ENCODE measurements at places on chromosomes 3 and 15.

DNA sequence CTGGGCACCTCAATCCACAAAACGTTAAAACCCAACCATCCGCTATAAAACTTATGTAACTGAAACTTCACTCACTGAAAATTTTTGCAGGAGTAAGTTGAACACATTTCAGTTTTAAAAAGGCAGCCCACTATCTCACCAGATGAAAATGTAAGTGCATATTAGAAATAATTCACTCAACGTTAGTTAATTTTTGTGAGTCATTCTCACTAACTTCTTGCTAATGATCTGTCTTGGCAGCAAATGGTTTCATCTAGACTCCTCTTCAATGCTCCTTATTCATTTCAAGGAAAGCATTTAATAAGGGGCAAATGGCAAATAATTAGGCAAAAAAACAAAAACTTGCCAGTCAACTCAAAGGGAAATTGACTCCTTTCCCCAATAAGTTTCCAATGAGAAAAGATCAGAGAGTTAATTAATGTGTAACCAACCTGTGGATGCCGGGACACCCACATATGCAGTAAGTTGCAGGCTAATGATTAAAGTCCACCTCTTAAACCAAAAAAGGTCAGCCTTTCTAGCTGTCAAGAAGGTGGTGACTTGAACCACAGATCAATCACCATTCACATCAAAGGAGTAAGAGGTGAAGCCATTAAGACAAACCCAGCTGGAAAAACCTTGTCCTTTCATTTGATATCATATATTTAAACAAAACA lies 22.9 kb upstream of the PRICKLE2 start:
- DNase-seq, result no peak

DNA sequence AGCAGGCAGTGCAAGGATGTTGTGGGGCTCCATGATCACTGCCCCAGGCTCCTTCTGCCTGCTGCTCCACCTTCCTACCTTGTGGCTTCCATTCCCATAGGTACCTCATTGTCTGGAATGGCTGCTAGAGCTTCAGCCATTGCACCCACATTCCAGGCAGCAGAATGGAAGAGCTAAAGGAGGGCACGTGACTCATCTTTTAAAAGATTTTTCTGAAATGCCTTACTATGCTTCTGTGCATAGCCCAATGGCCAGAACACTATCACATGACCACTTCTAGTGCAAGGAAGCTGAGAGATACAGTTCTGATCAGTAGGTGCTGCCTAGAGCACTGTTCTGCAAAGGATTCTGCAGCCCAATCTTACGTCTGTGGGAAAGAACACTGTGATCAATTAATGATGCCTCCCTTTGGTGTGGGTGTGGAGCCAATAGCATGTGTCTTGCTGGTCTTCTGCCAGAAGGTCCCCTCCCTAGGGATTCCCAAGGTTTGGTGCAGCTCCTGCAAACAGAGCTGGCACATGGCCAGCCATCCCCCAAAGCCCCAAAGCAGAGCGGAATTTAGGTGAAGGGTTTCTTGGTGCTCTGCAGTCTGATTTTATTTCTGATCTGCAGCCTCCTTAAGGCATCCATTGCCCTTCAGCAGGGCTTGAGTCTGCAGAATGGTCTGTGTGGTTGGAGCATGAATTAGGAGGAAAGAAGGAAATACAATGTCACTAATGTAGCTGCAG lies 34.4 kb downstream of the SPSB4 start:
- DNase-seq, result no peak

GRCh38 chr3:14245248-14245639 lies 66.6 kb downstream of the LSM3 start:
- DNase-seq, result no peak

- no peak for DNase-seq
Measured at GRCh38 chr15:50881121-50882048, 27.1 kb upstream of the AP4E1 start.

DNA sequence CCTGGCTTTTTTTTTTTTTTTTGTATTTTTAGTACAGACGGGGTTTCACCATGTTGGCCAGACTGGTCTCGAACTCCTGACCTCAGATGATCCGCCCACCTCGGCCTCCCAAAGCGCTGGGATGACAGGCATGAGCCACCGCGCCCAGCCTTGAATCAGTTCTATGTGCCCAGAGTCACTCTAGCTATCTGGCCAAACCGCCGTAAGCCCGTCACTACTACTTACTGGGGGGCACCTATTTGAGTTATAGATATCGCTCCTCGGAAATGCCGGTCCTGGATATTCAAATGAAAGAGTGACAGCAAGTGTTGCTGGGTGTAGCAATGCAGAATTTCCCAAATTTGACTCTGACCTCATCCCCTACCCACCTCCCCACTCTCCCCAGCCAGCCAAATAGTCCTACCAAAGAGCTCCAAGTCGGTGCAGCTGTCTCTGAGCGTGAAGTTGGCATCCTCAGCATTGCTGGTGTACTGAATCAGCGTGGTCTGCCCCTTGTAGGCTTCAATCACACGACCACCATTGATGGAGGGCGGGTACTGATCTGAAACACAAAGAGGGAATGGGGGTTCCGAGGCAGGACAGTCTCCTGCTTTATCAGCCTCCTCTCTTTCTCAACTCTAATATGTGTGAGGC lies 38.1 kb downstream of the MUC20 start:
- DNase-seq, result no peak

DNA sequence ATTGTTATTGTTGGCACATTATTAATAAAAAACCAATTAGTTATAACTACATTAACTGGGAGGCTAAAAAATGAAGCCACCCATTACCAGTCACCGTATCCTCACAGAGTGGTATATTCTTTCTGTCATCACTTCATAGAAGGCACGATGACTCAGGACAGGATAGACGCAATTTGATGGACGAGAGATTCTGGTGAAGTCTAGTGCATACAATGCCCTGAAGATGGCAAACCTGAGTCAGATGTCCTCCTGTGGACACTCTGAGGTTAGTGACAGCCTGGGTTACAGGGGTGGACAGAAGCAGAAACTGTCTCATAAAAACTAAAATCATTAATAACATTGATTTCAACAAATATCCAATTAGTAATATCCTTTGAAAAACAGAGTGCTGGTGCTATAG lies 150.3 kb downstream of the SLC9A9 start:
- no peak for DNase-seq

DNA sequence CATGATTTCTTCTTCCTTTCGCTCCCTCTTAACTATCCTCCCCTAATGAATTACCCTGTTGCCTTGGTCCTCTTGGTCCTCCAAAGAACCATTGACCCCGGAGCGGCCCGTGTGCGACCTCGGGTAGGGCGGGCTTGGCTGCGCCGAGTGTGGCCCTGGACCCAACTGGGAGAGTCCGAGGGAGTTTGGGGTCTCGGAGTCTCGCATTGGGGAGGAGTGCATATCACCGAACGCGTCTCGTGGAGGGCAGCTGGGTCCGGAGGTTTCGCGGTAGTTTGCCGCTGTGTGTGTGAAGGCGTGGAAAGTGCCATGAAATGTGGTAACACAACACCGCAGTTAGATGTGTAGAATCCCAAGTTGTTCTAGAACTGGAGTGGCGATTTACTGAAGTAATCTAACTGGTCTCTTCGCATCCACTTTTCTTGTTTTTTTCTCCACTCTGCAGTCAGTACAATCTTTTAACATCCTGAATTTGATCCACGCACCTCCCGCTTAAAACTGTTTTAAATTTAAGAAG lies 363 bp downstream of the GTF2E1 start:
- no peak for DNase-seq

DNA sequence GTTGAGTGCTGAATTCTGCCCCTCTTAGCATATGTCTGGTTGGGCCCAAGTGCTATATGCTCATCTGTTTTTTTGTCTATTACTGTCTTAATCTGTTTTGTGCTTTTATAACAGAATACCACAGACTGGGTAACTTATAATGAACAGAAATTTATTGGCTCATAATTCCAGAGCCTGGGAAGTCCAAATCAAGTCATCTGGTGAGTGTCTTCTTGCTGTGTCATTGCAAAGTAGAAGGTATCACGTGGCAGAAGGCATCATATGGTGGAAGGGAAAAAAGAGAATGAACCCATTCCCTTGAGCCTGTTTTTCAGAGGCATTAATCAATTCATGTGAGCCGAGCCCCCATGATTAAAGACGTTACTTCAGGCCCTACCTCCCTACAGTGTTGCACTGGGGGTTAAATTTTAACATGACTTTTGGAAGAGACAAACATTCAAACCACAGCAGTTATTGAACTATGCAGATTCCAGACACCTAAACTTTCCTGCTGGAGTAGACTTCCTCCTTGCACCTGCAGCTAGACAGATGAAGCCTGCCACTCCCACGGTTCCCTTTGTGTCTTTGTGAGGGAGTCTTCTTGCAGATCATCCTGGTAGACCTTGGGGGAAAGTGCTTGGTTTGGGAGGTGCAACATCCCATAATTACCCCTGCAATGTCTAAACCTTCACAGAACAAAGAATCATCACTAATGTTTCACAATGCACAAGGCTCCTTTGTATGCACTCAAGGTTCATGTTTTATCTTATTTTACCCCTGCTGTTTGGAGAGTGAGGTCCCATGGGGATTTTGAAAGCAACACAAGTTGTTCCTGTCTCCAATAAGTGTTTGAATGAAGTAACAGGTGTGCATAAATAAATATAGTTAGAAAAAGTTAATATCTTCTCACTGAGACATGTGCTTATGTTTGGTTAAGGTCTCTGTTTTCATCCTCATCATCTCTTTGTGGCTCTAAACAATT lies 64.7 kb upstream of the XCR1 start:
- DNase-seq, result no peak

- no peak for DNase-seq
Measured at GRCh38 chr3:148906667-148907066, 41.6 kb downstream of the CPA3 start.

- DNase-seq, result no peak
Measured at GRCh38 chr3:76585794-76586392, 454.0 kb upstream of the ROBO2 start.

DNA sequence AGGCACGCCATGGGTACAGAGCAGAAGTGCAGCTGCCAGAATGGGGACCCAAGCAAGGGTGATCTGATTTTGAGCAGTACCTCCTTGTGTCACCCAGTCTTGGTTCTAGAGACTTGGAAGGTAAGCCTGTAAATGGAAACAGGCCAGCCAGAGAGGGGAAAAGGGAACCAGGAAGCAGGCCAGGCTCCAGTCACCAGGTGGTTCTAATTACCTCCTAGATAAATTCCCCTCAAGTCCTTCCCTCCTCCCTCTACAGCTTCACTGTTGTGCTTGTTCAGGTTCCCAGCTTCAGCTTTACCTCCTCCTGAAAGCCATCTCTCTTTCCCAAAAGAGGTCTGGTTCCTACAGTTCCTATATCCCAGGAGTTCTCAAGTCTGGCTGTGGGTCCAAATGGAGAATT lies 58.8 kb upstream of the SLC7A14 start:
- DNase-seq, result no peak

GRCh38 chr15:70164156-70164900 lies 66.6 kb upstream of the TLE3 start:
- DNase-seq, result no peak

GRCh38 chr3:114079761-114080160 lies 23.2 kb downstream of the QTRT2 start:
- DNase-seq, result no peak

- peak; percentile 45 for DNase-seq
Measured at GRCh38 chr3:50237133-50237651, 1.2 kb downstream of the GNAI2 start.

DNA sequence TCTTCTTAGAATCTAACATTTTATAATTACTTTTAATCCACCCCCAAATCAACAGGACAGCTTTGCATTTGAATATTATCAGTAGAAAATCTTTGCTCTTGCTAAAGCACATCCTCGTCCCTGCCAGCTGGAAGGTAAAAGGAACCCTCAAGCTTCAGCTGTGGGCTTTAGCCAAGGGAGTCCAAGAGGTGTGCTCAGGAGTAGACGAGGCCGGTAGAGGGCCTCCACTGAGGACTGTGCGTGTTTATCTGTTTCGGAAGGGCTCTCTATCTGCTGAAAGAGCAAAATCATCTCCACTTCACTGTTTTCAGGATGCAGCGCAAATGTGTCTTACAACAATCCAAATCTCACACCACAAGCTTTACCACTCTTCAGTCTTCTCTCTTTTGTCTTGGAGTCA lies 257.4 kb upstream of the IL12A start:
- DNase-seq, result no peak

DNA sequence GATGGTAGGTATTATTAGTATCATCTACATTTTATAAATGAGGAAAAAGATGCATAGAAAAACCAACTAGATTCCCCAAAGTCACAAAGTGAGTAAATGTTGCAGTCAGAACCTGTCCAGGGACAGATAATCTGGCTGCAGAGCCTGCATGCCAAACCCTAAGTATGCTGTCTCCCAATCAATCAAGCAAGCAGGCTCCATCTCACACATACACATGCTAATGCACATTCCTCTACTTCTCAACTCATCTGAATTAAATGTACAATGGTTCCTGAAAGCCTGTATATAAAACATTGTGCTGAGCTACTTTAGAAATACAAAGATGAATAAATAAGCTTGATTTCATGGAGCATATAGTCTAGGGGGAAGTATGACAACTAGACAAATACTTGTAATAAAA lies 101.0 kb downstream of the CBLB start:
- DNase-seq, result no peak

GRCh38 chr3:8875836-8876235 lies 87.4 kb downstream of the RAD18 start:
- no peak for DNase-seq

GRCh38 chr15:27902680-27903385 lies 196.3 kb downstream of the OCA2 start:
- no peak for DNase-seq

DNA sequence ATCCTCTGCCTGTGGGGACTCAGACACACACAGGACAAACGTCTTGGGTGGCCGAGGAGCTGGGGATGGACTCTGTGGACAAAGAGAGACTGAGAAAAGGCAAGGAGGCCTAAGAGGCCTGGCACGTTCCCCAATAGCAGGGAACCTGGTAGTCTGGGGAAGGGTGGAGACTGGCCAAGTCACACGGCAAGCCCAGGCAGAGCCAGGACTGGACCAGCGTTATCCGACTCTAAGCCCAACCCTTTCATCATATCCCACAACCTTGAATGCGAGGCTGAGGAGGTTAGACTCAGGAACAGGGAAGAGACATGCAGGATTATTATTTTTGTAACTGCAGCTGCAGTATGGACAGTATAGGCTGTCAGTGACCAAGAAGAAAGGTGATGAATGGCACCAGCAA lies 53.4 kb downstream of the SLC6A11 start:
- DNase-seq, result no peak

- no peak for DNase-seq
Measured at GRCh38 chr3:52361898-52362297, 45.8 kb downstream of the DNAH1 start.

GRCh38 chr15:45425135-45425534 lies 46.8 kb upstream of the GATM start:
- no peak for DNase-seq

DNA sequence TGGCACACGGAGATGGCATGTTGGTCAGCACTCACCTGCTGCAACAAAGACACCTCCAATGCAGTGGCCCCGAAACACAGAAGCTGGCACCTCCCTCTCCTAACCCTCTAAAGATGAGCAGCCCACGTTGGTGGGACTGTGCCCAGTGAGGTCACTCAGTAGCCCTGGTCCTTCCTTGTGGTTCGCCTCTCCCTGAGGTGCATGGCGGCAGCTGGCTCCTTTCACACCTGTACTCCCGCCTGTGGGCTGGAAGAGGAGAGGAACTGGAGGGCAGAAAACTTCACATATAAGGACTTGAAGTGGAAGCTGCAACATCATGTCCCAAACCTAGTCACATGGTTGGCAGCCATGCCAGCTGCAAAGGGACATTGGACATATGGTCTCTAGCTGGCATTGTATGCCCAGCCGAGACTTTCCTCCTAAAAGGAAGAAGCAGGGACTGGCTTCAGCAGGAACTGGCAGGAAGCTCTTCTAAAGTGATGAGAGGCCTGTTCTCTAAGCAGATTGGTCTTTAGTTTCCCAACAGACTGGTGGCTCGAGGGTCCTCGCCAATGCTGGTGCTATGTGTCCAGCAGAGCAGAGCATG lies 10.8 kb upstream of the C3orf22 start:
- no peak for DNase-seq

- no peak for DNase-seq
Measured at GRCh38 chr15:66261056-66261455, 7.5 kb upstream of the MEGF11 start.

Data from CD4-positive, alpha-beta T cell treated with Interleukin-10 for 1 hour (primary cell).